ENCODE measurements at places on chromosomes 1 and 21. TPM values are rescaled to one million over a fixed set of nuclear protein-coding genes. Genes with fewer than 3 reads are reported as not detected.

DNA sequence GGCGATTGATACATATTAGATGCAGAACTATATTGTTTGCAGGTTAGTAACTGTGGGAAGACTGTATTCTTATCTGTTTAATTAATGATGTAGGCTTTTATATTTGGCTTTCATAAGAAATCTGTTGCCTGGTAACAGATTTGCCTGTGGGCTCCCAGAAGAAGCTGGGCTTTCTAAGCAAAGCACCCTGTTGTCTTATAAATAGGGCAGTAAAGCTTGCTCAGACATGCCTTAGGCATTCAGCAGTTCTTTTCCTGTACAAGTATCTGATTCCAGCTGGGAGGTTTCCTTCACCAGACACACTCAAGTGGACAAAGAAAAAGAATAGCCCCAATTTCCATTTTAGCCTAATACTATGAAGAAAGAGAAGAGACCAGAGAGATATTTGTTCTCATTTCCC is 524.0 kb downstream of the LRRIQ3 start:
- no peak for DNase-seq

GRCh38 chr1:208219098-208219658 is 25.0 kb downstream of the PLXNA2 start:
- no peak for DNase-seq

GRCh38 chr1:239805042-239805441 is 286.6 kb upstream of the FMN2 start:
- no peak for DNase-seq

- no peak for DNase-seq
These were observed 779 bp downstream of the BEND5 start for GRCh38 chr1:48775831-48776392.

DNA sequence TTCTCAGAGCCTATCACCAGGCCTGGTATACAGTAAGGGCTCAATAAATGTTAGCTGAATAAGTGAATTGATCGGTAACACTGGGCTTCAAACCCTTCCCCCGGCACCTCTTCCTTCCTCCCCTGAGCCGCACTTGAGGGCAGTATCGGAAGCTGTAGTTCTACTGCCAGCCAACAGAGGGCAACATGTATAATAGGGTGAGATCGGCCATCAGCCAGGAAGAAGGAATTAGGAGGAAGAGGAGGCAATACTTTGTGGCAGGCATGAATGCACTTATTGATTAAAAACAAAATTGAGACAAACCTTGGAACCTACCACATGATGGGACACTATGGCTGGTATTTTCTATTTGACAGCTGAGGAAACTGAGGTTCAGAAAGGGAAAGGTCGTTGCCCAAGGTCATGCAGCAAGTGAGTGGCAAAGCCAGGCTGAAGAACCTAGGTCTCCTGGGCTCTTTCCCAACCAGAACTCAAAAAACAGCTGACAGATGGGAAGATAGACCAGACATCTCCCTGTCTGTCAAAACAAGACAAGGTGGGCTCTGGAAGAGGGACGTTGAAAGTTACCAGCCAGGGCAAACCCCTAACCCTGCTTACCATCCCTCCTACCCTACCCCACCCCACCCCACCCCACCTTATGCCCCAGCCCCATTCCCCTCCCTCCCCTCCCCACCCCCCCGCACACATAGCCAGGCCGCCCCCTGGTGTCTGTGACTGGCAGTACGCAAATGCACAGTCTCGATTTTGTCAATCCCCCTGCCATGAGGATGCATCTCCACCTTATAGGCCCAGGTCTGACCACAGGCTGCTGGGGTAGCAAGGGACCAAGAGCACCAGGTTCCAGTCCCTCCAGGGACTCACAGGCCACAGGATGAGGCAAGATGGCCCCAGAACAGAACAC is 107.3 kb upstream of the RUNX3 start:
- DNase-seq: no peak

DNA sequence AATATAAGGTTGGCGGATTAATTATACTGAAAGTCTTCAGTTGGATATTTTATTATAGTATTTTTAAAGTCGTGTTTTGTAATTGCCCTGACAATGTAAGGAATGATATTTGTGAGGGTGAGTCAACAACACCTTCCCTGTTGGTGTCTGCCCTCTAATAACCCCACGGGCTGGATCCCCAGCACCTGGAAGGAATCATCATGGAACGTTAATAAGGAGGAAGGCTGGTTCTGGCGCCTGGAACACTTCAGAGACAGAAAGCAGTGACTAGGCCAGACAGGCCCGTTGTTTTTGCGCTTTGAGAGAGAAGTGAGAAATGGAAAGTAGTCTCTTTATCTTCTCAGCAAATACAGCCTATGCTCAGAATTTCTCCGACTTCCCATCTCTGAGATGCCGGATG is 31.6 kb downstream of the TEX35 start:
- no peak for DNase-seq

- no peak for DNase-seq
These were observed 5.2 kb upstream of the MEF2D start for GRCh38 chr1:156505679-156506298.

DNA sequence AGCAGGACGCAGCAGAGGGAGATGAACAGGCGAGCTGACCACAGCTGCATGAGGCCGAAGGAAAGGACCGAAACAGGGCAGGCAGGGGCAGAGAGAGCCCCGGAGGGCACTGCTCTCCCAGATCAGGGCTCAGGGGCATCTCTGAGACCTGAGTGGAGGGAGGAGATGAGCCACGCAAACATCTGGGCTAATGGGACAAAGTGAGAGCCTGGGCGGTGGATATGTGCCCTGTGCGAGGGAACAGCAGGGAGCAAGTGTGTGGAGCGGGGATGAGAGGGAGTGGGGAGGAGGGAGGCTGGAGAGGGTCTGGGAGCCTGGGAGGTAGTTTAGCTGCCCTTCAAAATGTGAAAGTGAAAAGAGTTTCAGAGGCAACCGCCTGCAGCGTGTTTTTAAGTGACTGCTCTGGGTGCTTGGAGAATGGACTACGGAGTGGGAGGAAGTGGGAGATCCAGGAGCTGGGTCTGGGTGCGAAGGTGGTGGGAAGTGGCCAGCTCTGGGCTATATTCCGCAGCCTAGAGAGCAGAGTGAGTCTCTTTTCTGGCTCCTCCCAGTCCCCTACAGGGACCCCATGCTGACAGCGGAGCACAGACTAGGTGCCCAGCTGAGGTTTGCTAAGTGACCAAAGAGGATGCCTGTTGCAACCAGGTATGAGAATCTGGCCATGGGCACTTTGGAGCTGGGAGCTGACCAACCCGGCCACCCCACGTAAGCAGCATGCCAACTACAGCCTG is 114.6 kb upstream of the IFFO2 start:
- no peak for DNase-seq

The TCHH gene
- 0.07 TPM for polyA plus RNA-seq

The SPSB1 gene
- polyA plus RNA-seq: 6.5 TPM
